Stimulated activated CD8-positive, alpha-beta memory T cell treated with anti-CD3 and anti-CD28 coated beads, Interleukin-4, amount 100 ng/mL, for 1 hour (primary cell): ENCODE measurements at places on chromosomes 16 and 17.

DNA sequence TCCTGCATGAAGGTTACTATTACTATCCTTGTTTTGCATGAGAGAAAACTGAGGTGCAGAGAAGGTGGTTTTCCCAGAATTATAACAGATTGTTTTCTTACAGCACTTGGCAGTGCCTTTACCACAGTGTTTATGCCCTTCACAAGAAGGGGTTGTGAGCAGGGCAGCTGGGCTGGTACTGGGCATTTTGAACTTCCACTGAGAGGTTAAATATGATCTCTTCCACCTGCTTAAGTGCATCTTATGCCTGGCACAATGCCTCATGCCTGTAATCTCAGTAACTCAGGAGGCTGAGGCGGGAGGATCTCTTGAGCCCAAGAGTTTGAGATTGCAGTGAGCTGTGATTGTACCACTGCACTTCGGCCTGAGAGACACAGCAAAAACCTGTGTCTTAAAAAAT, 36.2 kb downstream of the NDE1 start:
- no peak for DNase-seq

DNA sequence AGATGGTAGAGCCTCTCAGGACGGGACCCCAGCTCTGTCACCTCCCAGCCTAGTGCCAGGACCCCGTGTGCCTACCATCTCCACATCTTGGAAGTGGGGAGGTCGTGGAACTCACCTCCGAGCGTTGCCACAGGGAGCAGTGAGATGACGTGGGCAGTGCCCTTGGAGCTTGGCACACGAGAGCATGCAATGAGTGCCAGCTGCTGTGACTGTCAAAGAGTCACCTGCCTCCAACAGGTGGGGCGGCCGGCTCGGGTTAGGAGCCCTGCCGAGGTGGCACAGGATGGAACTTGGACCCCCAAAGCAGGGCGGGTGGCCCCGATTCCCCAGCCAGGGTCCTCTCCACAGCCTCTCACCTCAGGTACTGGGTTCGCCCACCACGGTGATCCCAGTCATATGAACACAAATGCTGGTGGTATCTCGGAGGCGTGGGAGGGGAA, 5.5 kb downstream of the VPS4A start:
- DNase-seq, result no peak

DNA sequence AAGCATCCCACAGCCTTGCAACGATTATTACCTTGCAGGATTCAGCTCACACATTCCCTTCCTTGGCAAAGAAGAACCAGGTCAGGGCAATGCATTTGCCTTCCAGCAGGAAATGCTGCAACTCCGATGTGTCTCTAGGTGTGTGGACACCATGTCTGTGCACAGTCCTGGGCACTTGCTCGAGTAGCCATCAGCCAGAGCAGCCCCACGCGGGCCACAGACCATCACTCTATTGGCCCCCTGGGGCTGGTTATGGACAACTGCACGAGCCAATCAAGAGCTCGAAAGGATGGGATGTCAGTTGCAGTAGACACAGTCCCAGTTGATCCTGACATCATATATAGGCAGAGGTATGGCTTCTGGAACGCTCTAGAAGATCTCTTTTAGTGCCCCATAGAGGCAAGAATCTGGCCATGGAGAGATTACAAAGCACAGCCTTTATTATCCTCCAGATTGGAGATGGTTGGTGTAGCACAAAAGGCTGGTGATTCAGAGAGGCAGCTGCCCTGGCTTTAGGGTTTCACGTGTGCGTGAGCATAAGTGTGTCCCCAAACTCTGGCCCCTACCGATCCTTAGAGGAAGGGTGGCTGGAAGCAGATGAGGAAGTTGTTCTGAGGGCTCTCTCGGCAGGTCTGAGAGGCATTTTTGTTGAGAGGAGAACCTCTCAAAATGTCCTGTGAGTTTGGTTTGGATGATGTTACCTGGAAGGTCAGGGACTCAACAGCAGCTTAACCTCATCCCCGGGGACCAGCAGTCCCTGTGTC, 403.8 kb downstream of the SEC14L1 start:
- no peak for DNase-seq

DNA sequence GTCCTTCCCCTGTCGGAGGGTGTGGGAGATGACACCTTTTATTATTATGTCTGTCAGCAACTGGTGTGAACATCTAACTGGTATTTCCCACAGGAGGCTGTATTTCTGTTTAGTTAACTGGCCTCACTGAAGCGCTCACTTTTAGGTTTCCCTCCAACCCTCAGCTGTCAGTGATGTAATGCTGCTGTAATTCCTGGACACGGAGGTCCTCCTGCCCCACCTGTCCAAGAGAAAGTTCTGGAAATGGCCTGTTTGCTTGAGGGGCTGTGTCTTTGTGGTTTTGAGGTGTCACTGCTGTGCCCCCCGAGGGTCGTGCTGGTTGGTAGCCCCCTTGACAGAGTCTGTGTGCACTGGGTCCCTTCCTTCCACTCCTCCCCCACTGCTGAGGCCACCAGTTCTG, 11.5 kb downstream of the KCNJ12 start:
- no peak for DNase-seq

DNA sequence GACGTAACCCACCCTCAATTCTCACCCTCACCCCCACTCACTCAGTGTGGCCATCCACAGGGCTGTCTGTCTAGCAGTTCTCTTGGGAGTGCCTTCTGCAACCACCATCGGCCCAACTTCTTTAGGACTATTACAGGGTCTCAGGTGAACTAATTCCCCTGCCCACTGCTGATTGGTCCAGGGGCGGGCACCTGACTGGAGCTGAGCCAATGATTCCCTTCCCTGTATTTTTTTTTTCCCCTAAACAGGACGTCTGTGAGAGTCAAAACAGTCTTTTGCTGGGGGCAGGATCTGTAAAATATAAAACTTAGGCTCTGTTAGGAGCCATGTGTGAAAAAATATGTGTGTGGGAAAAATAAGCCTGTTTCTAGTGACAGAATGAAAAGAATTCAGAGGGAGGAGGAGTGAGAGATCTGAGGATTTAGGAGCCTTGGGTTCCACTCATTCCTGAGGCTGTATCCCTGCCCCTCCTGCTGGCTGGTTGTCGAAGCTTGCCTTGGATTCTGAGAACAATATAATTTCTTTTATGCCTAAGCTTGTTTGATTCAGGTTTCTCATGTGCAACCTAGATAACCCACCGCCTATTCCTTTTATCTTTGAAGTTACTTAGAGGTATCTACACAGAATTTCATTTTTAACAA, 115.0 kb downstream of the SPACA3 start:
- no peak for DNase-seq

DNA sequence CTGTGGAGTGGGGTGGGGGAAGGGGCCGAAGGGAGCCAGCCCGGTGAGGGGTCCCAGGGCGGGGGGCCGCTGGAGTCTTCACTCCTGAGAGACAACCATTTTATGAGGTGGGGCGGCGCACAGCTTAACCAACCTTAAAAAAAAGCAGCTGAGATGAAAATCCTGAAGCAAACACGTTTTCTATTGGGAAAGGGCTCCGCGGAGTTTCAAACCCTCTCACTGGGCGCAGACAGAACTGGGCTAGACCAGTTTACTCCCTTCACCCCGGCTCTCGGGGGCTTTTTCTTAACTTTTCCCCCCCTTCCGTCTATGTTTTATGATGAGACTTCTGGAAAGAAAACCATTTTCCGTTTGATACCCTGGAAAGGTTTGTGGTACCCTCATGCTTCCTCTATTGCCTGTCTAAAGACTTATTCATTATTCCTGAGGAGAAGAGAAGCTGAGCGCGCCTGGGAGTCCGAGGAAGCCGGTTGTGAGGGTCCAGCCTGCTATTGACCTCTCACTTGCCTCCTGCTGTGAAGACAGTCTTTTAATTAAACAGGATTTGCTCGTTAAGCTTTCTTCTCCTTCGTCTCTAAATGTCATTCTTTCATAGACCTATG, 482 bp upstream of the SSH2 start:
- DNase-seq, result no peak

DNA sequence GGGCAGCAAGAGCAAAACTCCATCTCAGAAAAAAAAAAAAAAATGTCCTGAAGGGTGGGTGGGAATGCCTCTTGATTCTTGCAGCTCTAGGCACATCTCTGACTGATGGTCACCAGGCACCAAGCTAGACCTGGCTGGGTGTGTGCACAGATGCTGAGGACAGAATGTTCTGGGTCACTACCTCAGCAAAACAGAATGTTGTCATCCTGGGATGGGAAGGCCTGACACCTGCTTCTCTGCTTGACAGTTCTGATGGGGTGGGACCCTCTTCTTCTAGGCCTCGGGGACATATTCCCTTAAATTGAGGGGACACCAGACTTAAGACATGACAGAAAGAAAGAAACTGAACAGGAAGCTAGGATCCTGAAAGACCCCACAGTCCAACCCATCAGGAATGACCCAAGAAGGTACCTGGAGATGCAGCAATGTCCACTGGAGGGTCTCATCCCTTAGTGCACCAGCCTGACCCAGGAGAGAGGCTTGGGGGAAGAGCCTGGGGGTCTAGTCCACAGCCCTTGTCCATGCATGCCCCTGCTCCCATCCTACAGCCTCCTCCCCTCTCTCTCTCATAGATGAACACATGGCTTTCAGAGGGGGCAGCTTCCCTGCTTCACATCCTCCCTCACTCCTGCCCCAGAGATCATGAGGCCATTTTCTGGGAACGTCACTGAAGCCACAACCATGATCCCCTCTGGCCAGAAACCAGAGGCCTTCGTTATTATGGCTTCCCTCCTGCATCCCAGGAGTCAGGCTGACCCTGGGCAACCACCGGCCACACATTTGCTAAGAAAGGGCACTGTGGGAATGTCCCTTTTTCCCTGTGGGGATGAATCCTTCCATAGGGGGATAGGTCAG, 3.8 kb upstream of the STAT5B start:
- DNase-seq, result no peak

GRCh38 chr17:56506349-56506748, 87.2 kb upstream of the NOG start:
- no peak for DNase-seq

- no peak for DNase-seq
Observed at GRCh38 chr16:57889960-57890751, 80.8 kb downstream of the CNGB1 start.

DNA sequence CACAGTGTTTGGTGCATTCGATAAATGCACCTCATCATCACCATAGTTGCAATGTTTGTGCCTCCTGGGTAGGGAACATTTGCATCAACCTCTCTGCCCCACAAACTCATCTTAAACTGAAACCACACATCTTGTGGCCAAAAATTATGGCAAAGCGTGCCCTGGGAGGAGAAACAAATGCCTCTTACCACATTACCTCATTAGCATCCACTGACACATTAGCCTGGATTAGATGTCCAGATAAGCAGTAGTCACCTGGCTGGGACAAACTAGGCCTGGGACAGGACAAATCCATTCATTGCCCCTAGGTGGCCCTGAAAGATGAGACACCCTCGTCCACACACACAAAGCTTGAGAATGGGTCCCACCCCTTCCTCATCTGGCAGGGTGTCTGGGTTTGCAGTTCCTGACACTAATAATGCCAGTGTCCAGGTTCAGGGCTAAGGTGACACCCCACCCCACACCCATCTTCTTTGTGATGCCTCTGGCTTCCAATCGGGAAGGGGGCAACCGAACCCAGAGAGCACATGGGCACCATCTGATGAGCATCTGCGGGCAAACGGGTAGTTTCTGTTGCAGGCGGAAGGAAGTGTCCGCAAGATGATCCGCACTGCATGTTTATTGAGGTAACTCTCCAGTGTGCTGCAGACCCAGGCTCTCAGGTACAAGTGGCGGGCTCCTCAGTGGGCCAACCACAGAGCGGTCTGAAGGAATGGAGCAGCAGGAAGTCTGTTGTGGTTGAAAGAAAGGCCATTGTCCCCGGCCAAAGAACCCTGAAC, 8.6 kb downstream of the XYLT1 start:
- DNase-seq, result no peak

- no peak for DNase-seq
Observed at GRCh38 chr17:57296231-57296630, 39.9 kb downstream of the MSI2 start.

DNA sequence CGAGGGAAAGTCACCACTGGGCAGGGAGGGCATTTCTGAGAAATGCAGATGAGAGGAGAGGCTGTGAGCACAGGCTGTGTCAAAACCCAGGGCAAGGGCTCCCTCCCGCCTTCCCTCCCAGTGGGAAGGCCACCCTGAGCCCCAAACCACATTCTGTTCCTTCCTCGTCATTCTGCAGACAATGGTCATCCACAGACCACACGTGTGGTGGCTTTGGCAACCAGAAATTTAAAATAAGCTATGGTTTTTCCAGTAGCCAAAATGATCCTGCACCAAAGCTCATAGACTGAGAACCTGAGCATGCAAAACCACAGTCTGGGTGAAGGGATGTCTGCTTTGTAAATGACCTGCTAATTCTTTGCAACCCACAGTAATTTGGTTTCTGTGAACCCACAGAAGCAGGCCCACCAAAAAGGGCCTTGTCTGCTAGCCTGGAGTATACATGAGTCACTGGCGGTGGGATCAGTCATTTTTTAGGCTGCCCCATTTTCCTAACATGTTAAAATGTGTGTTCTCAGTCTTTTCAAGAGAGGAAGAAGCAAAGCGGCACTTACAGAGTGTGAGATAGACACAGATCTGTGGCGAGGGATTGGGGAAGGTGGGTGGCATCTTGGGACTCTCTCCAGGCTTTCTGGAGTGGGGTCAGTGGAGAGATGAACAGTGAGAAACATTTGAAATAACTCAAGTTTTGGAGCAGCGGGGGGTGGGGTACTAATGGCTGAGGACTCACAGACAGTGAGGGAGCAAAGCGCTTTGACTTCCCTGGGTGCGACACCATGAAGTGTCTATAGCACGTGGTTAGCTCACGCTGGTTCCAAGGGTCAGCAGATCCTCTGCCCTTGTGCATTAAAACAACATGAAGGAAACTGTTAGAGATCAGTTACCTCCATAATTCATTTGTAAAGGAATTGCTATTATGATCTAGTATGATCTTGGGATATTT, 20.5 kb downstream of the GRB7 start:
- DNase-seq, result no peak

DNA sequence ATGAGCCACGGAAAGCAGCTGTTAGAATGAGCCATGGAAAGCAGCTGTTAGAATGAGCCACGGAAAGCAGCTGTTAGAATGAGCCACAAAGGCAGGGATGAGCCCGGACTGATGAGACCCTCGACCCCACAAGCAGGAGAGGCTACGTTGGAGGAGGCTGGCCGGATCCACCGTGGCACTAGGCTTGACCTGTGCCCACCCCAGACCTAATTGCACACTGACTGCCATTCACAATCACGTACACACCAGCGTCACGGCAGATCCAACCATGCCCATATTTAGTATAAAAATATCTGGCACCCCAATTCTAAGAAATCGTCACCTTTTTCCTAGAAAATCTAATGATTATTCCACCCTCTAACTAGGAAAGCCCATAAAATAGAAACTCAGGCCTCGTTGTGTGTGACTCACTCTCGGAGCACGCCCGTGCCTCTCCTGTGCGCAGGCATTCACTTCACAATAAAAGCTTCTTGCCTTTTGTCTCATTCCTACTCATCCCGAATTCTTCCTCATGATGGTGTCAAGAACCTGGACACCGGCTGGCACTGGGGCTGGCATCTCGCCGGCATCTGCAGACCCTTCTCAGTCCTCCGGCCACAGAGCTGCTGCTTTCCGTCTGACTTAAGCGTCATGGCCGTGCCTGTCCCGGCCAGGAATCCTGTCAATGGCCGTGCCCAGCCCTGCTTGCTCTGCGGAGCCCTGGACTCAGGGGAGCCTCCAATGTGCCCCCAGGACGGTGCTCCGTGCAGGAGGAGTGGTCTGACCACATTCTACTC, 5.5 kb upstream of the SECTM1 start:
- no peak for DNase-seq
